ENCODE measurements at places on chromosomes 11 and 22.

DNA sequence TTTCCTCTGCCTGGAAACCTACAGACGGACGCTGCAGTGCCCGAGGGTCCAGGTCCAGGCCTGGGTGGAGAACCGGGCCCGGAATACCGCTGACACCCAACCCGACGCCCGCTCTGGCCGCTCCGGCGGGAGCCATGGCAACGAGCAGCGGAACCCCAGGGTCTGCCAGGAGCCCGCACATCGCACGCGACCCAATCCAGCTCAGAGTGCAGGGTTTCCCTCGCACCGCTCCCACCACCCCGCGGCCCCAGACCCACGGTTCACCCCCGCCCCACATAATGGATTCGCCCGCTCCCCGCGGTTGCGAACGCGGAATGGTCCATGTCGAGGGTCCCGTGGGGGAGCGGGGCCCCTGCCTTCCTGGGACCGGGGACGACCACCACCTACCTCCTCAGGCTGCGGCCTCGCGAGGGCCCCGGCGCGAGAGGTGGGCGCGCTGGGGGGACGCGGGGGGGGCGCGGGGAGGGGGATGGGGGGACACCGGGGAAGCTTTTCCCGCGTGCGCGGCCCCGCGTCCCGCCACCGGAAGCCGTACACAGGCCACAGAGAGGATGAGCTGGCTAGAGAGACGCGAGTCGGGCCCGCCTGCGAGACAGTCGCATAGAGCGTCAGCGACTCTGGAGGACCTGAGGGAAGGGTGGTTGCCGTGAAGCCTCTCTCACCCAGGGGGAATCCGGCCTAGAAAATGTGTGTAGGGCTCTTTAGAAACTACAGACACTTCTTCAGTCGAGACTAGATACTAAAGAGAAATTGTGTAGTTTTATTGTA lies at the start of gene SSRP1:
TSS of gene SSRP1 (minus strand) at position 550 of the 768 bp plus-strand sequence. CDS start 771 bp downstream, outside the sequence.
- DNase-seq = peak; percentile 92

DNA sequence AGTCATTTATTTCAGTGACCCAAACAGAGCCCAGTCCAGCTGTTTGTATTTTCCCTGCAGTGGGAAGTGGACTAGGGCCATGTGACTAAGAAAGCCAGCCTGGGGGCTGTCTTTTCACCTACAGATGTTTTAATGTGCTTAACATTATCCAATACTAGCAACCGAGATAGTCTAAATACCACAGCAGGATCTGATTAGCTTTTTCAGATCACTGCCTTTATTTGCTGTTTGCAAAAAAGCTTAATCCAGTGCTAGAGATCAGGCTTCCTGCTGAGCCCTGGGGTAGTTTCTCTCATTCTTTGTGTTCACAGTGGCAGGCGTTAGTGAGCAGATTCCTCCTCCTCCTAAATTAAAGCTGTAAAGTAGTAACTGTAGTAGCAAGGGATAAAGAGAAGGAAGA lies 35.0 kb downstream of the ZC3H12C start:
- no peak for DNase-seq

DNA sequence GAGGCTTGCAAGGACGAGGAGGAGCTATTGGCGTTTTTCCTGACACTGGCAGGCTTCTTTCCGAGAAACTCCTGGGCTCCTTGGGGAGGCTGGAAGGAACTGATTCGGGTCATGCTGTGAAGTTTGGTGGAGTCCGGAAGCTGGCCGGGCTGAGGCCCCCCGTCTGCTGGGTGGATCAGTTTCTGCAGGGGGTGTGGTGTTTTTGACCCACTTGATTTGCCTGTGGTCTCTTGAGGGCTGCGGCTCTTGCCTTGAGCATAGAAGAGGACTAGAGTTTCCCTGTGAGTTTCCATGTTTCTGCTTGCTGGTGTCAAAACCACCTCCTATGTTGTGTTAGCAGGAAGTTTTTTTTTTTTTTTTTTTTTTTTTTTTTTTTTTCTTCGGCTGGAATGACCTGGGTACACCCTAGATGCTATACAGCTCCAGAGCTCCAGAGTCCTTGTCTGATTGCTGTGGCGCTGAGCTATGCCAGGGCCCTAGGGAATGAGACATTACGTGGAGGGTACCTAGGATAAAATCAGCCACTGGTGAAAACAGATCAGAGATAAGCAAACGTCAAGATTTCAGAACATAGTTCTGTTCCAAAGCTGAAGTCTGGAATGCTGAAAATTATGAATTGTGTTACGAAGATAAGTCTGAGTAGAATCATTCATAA lies 728 bp downstream of the TBC1D22A start:
- no peak for DNase-seq

DNA sequence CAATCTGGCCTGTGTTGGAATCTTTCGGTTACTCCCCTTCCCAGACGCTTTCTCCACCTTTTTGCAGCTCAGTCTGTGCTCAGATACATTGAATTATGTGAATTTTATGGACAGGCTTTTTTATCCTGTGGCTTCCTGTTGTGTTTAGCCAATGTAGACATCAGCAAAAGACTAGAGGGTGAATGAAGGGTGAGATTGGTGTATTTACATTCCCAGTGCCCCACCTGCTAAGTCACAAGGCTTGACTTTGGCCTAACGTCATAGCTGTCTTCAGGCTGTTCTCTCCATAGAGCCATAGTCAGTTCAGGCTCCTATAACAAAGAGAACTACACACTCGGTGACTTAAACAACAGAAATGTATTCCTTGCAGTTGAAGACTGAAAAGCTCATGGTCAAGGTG lies 97.5 kb upstream of the FSHB start:
- no peak for DNase-seq

DNA sequence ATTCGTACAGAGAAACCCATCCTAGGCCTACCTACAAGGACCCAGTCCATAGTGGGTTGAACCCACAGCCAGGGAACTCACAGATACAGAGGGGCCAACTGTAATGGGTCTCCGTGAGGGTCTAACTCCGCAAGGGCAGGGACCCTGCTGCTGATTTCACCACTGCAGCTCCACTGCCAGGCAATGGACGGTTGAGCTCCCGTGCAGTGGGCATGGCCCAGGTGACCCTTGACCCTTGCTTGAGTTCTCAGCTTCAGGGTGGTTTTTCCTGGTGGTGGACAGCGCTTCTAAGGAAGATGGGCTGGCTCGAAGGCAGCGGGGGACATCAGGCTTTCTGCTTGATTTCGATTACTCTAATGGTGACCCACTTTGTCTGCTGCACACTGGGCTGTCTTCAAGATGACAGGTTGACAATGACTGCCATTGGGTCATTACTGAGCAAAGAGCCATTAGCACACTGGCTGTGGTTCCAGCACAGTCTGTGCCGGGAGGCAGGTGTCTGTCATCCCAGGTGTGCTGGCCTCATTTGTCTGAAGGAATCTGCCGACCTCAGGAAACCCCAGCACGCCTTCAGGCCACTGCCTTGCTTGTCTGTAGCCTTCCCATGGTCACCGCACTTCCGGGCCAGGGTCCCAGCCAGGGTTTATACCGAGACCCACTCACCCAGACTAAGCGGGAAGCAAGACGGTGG lies 3.7 kb upstream of the GAL start:
- DNase-seq = no peak

DNA sequence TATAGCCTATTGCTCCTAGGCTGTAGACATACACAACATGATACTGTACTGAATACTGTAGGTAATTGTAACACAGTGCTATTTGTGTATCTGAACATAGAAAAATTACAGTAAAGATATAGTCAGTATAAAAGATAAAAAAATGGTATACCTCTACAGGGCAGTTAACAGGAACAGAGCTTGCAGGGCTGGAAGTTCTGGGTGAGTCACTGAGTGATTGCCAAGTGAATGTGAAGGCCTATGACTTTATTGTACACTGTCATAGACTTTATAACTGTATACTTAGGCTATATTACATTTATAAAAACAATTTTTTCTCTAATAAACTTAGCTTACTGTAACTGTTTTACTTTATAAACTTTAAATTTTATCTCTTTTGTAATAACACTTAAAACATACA lies 332.4 kb upstream of the ARHGAP42 start:
- no peak for DNase-seq

DNA sequence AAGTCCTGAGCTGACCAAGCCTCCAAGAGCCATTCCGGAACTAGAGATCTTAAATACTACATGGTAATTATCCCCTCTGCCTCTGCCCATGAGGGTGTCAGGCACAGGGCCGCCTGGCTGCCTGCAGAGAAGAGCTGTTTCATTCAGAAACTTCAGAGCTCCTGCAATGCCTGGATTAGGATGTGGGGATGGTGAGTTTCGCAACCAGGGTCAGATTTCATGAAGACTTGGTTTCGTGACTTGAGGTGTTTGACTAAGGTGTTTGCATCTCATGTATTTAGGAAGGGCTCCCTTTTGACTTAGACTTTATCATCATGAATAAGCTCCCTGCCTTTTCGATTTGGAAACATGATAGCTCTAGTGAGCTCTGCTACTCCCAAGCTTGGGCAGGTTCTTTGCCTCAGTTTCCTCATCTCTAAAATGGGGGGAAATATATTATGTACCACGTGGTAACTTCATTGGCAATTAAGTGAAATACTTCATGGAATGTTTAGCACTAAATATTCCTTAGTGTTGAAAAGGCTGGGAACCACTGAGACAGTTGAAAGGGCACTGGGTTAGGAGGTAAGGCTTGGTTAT lies 9.1 kb downstream of the TIMP3 start:
- DNase-seq = no peak

DNA sequence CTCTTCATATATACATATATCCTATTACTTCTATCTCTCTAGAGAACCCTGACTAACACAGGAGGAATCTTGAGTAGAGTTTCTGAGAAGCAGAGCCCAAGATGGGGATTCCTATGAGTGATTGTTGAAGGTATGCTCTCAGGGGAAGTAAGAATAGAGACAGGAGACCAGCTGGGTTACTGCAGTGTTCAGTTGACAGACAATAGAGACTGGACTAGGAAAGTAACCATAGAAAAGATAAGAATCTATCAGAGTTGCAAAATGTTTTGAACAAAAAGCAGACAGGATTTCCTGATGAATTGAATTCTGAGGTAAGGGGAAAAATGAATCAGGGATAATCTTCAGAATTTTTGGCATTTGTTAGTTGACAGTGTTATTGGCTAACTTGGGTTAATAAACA lies 54.4 kb downstream of the SLC17A6 start:
- DNase-seq = no peak

DNA sequence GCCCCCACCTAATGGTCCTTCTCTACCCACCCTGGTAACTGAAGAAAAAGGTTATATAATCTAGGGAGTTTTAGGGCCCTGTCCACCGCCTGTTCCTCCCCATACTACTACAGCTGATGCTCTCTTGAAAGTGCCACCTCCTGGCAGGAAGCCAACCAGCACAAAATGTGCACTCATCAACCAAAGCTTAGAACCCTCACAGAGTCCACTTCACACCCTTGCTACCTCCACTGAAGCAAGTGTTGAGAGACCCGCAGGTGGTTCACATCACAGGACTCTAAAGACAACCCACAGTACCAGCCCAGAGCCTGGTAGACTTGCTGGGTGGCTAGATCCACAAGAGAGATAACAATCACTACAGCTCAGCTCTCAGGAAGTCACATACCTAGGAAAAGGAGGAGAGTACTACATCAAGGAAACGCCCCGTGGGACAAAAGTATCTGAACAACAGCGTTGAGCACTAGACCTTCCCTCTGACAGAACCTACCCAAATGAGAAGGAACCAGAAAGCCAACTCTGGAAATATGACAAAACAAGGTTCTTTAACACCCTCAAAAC lies 17.5 kb upstream of the OR10W1 start:
- DNase-seq = no peak

- DNase-seq = no peak
These were observed 64.7 kb downstream of the DGCR2 start for GRCh38 chr22:19057539-19057938.

DNA sequence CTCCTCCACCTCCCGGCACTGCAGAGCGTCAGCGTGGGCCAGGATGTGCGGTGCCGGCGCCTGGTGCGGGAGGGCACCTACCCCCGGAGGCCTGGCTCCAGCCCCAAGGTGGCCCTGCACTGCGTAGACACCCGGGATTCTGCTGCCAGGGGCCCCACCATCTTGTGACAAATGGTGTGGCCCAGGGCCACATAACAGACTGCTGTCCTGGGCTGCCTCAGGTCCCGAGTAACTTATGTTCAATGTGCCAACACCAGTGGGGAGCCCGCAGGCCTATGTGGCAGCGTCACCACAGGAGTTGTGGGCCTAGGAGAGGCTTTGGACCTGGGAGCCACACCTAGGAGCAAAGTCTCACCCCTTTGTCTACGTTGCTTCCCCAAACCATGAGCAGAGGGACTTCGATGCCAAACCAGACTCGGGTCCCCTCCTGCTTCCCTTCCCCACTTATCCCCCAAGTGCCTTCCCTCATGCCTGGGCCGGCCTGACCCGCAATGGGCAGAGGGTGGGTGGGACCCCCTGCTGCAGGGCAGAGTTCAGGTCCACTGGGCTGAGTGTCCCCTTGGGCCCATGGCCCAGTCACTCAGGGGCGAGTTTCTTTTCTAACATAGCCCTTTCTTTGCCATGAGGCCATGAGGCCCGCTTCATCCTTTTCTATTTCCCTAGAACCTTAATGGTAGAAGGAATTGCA lies 13.5 kb downstream of the TSKU start:
- no peak for DNase-seq

GRCh38 chr11:11243590-11244469 lies 109.2 kb downstream of the CSNK2A3 start:
- no peak for DNase-seq

DNA sequence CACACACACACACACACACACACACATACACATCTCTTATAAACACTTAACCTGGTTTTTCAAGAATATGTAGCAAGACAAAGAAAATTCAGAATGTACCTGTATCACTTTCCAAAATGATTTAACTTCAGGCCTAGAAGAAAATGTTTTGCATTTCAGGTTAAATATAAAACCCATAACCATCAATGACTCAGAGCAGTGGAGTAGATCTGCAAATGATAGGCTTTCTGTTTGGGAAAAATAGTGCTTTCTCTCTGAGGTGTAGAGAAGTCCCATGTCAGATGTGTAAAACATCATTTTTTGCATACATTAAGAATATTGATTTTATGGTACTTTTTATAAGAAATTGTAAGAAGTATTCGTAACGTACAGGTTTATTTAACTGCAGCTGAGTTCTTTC lies 116.9 kb downstream of the STK33 start:
- no peak for DNase-seq

DNA sequence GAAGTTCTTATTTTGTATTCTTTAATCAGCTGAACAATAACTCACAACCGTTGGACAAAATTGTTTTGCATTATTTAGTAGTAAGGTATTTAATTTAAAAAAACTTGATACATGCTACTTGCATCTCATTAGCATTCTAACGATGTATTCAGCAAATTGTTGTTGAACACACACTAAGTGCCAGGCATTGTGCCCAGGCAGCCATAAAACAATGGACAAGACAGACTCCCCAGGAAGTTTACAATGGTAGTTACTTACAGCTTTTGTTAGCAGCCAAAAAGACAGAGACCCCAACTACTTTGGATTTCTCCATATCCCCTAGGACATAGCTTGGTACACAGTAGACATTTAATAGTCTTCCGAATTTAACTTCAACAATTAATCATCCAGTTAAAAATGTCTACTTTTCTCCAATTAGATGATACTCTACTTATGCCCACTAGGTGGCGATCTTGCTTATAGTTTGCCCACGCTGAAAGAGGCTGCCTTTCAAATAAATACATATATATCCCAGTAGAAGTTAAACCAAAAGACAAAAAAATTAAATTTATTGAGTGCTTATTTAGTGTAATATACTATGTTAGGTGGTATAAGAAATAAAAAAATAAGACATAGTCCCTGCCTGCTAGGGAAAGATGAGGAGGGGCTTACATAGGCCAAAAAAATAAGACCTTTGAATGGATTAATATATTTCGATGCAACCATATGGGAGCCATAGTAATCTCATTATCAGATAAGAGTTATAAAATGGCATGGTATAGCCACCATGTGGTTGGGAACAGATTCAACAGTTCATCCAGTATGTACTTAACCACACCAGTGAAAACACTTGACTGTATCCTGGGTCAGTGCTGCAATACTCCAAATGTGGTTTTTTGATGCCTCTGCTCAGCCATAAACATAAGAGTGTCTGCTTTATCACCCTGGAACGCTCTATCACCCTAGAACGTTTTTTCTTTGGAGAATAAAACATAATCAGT lies 2.0 kb upstream of the FJX1 start:
- peak; percentile 81 for DNase-seq
